ENCODE measurements at places on chromosomes 4 and X. TPM values are rescaled to one million over a fixed set of nuclear protein-coding genes. Genes with fewer than 3 reads are reported as not detected.

The KCND1 gene
- total RNA-seq, result 3.5 TPM

The CYSLTR1 gene
- not detected for total RNA-seq

The GLUD2 gene
- total RNA-seq, result 1.8 TPM

The TET2 gene
- 5.4 TPM for total RNA-seq

The NPY2R gene
- total RNA-seq, result 7.3 TPM

The SSX4B gene
- not detected for total RNA-seq

All from pericardium fibroblast (primary cell).